ENCODE measurements at places on chromosomes 2 and 18.

GRCh38 chr2:174263997-174264396 is 15.7 kb upstream of the OLA1 start:
- no peak for DNase-seq

DNA sequence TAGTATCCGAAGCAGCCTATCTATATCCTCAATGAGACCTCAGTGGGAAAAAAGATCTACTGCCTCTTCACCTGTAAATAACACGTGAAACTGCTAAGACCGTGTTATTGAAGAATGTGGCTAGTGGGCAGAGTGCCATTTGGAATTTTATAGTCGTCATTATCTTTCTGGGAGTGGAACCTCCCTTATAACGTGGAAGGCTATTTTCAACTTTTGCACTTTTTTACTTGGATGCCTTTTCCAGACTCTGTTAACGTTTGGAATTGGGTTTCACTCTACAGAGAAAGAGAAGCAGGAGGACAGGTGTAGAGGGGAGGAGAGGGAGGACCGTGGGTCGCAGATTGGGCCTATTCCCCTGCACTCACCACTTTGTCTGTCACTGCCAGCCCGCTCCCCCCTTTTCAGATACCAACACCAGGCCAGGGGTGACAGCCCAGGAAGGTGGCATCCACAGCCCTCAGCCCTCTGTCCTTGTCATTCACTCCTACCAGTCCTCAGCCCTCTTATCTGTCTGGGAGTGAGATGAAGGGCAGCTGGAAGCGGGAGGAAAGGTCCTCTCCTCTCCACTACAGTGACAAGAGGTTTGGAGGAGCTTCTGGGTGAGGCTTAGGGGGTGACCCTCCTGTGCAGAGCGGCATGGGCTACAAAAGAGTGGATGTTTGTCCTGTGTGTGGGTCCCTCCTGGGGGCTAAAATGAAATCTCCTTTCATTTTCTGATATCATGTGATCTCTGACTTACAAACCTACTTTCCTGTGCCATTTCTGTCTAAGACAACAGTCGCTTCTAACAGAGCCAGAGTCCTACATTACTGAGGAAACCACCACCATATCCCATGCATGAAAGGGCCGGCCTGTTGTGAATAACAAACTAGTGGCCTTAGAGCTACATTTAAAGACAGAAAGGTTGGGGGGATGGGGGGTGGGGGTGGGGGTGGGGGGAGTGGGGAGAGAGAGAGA is 23.9 kb upstream of the CEP68 start:
- no peak for DNase-seq

DNA sequence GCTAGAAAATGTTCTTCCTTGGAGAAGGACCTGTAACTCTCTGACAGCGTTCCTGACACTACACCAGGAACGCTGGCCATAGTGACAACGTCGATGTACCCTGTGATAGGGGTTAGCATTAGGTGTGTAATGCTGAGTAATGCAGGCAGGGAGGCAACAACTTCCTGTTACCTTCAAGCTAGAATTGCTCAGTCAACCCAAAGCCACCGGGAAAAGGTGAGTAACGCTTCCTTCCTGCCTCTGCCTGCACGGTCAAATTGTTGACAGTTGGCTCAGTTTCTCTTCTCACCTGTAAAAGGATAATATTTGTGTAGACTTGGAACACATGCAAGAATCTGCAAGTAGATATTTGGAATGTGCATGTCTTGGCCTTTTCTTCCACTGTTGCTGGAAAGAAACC is 12.7 kb downstream of the FAM110C start:
- DNase-seq: no peak

DNA sequence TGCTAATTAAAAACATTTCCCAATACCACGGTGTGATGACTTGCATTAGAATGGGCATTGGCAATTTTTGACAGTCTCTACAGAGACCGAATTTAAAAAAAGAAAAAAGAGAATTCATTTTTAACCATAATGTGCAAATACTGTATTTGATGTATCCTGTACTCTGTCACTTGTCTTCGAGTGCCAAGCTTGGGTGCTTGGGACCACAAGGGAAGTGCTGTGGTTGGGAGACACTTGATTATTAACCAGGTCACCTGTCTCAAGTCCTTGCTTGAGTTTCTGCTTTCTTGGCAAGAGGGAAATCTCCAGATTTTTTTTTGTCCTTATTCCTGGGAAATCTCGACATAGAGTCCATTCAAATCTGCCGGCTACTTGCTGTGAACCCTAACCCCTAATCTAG is 209.0 kb downstream of the MC4R start:
- no peak for DNase-seq

GRCh38 chr18:41265047-41265446 is 690.0 kb upstream of the PIK3C3 start:
- no peak for DNase-seq

- DNase-seq: no peak
These were observed 57.6 kb upstream of the ZNF532 start for GRCh38 chr18:58806826-58807714.

DNA sequence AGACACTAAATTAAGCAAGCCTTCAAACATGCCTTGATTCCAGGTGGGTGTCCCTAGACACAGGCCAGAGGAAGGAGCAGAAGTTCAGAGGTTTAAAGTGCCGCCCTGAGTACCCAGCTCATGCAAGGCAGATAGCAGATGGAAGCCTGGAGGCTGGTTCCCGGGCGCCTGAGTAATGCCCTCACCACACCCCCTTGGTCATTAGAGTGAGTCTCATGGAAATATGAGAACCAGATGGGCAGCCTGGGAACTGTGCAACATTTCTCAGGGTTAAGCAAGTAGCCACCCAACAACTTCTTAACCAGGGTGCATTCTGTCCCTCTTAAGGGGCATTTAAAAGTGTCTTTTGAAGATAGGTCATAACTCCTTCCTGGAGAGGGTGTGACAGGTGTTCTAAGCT is 44.1 kb downstream of the TGFA start:
- DNase-seq: no peak

Data from omental fat pad (tissue), 4 donors.